T-helper 22 cell (primary cell): ENCODE measurements at places on chromosomes 5 and 9.

GRCh38 chr5:174093123-174093522 is 47.6 kb downstream of the NSG2 start:
- no peak for DNase-seq

DNA sequence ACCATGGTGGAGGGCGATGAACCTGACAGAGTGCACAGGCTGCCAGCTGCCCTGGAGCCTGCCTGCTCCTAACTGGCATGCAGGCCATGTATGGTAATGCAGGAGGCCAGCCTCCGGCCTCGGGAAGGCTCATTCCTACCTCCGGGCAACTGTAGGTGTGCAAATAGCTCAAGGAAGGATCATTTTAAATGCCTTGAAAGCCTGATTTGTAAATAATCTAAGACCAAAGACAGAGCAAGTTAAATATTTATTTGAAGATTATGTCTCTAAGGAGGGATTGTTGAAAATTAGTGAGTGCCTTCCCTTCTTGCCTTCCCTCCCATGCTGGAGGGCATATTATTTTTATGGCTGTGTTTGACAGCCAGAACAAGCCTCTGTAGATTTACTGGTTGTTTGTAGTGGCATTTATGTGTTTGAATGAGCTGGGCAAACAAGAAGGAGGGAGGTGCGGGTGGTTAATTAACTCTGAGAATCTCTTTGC is 285.7 kb upstream of the TUT7 start:
- DNase-seq = no peak

- DNase-seq = no peak
Observed at GRCh38 chr9:32899181-32899580, 102.2 kb downstream of the APTX start.

DNA sequence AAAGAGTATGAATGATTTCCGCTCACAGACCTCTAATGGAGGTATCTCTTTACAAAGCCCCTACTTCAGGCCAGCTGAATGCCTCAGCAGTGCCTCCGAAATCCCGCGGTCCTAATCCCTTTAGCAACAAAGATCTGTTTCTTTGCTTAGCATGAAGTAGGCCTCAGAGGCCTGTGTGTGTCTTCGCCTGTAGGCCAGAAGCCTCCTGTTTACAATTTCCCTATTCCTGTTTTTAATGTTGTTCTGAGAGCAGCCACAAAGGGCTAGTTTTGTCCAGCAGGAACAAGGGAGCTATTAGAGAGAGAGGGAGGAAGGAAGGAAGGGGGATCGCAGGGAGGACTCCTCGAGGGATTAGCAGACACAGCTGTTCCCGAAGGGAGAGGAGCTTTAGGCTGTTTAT is 166.4 kb upstream of the SPRY4 start:
- no peak for DNase-seq

GRCh38 chr5:55577353-55578060 is 42.7 kb upstream of the PLPP1 start:
- no peak for DNase-seq

DNA sequence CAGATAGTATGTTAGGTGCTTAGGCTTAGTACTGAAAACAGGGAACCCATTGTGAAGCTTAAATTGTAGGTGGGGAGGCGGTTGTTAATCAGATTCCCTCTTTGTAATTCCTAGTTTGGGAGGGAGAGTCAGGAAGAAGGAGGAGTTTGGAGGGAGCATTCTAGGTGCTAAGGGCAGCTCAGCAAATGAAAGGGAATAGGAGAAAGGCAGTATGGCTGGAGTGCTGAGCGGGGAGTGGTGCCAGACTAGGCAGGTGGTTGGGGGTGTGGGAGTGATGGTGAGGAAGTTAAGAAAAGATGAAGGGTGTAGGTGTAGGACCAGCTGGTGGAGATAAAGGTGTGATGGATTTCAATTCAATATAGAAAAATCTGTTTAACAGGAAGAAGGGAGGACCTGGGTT is 11.1 kb upstream of the GARNL3 start:
- DNase-seq = no peak

GRCh38 chr9:95230046-95230445 is 87.5 kb downstream of the FANCC start:
- no peak for DNase-seq

DNA sequence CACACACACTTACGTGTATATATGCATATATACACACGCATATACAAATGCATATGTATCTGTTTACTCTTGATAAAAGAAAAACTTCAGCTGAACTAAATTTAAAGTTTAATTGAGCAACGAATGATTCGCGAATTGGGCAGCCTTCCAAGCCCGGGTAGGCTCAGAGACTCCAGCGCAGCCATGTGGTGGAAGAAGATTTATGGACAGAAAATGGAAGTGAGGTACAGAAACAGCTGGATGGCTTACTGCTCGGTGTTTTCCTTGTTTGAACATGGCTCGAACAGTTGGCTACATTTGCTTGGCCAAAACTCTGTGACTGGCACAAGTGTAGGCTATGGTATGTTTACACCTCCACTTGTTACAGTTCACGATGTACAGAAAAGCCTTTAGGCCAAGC is 239.3 kb upstream of the PRDM9 start:
- DNase-seq = no peak

GRCh38 chr5:51382521-51383130 is 622 bp upstream of the ISL1 start:
- no peak for DNase-seq

GRCh38 chr9:136145580-136145979 is 26.9 kb upstream of the TMEM250 start:
- DNase-seq = no peak

DNA sequence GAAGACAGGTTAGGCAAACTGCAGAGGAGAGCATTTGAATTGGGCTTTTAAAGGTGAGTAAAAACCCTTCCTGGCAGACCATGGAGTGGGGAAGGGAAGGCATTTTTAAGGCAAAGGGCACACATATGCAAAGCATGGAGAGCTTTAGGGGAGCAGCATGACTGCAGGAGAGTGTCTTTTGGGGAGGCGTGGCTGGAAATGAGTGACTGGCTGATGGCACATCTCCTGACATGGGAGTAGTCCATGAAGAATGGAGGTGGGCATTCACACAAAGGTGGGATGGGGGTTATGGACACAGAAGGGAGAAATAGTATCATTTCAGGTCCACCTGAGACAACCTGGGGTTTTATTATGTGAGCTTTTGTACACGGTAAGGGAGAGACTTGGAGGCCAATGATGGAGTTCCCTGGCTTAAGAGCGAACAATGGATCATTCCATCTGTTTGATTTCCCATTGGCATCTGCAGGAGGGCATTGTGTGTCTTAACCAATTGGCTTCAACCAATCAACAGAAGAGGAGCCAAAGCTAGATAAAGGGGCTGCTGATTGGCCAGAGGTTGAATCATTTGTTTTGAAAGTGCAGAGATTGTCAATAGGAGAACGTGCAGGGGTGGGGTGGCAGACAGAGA is 2.1 kb downstream of the NSG2 start:
- DNase-seq = no peak

DNA sequence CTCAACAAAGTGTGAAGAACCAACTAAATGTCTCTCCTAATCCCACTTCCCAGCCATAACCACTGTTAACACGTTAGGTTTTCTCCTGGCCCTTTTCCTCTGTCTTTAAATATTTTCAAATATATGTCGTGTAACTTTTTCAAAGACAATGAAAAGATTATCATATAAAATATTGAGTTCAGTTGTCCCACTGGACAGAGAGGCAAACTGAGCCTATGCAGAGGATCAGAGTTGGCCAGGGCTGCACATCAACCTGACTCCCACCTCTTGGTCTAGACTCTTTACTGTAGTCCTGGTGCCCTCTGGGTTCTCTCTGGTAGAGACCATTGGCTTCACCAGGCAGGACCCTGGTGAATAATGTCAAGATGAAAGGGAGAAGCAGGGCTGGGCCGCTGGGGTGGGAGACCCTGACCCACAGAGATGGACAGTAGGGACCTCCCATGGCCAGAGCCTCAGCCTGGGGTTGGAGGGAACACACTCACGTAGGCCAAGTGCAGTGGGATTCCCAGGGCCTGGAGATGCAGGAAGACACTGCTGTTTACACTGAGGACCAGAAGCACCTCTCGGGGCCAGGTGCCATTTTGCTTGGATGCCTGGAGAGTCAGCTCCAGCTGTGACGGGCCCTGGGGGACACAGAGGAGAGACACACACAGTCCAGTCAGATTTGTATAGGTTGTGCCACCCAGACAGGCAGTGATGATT is 25.1 kb downstream of the ENG start:
- no peak for DNase-seq

DNA sequence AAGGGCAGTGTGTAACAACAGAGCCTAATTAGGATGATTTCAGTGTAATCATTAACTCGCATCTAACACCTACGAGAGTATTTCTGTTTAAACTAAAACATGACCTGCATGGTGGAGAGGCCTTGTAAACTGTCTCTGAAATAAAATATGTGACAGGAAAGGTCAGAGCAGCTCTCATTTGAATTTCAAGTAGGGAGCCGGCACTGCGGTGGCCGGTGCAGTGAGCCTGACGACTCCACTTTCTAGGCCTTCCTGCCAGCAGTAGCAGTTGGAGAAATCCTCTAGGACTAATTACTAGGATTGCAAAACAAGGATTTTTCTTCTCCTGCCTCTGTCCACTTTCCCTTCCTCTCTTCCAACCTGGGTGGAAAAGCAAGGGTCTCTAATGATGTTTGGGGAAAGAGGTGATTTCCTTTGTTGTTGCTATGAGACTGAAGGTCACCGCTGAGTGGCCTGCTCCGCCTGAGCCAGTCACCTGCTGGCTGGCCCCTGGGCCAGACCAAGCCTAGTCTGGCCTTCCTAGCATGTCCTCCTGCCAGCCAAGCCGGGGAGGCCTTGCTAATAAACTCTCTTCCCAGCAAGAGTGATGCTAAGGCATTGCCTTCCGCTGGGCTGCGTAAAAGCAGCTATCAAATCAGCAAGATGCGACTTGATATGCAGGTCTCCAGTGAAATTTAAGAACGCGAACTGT is 245.7 kb downstream of the PSAT1 start:
- DNase-seq = no peak

DNA sequence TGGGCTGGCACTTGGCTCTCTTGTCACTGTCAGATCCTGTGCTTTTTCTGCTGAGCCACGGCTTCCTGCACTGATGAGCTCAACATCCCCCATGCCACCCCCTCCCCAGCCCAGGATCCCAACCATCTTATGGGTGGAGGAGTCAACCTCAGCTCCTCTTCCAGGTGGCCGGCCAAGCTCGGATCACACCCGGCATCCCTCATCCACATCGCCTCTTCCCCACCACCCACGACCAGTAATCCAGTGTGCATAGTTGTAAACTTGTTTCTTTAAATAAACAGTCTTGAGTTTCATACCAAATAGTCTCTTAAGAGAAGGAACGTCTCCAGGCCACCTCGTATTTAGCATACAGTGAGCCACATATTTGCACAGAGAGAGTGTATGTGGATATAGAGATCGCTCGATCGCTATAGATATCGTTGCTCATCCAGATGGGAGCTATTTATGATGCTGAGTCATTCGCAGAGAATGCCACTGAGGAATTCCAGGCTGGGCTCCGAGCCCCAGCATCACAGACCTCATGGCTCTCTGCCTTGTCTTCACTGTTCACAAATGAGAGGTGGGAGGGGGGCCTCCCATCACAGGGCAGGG is 61.8 kb upstream of the CPLX2 start:
- no peak for DNase-seq

DNA sequence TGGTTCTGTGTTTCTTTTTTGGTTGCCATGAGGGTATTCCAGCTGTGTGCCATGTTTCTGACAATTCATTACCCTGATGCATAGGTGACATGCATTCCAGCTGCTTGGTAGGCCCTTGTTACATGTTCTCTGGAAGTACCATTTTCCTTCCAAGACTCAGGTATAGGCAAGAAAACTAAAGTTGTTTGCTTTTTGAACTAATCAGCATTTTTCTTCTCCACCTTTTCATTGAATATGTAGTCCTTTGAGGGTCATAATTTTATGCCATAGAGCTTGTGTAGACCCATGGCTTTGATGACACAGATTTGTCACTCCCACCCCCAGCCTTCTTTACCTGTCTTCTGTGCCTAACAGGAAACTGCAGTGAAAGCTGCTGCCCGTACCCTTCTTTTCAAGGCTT is 339.2 kb downstream of the MED10 start:
- no peak for DNase-seq

DNA sequence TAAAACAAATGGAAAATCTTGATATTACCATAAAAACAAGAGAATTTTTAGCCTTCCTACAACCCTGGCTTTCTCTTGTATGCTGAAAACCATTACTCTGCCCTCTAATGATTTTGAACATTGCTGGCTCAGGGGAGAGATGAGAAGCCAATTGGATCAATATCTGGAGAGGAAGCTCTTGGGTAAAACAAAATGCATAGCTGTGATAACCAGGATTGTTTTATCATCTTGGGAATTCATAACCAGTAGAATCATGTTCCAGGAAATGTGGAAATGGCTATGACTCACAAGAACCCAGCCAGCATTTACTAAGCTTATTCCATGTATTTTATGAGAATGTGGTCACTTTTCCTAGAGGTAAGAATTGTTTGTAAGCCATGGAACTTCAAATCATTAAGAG is 51.1 kb upstream of the CTNND2 start:
- DNase-seq = no peak

DNA sequence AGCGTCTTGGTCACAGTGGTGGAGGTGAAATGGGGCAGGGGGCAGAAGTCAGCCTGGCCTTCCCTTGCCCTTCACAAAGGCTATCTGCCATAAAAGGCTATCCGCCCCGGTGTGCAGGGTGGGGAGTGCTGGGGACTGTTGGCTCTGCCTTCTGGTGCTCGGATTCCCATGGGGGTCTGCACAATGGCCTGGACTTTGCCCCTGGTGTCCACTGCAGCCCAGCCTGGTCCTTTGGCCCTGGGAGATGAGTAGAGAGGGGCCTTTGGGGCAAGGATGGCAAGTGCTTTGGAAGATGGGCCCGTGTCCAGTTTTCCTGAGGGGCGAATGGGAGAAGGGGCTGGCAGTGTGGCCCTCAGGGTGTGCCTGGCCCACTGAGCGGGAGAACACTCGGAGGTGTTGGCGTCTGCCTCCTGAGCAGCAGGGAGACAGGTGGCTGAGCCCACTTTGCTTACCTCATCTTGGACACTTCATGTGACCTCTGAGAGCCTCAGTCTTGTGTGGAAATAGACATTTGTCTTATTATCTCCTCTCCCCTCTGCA is 69.9 kb downstream of the HSPA4 start:
- DNase-seq = no peak

DNA sequence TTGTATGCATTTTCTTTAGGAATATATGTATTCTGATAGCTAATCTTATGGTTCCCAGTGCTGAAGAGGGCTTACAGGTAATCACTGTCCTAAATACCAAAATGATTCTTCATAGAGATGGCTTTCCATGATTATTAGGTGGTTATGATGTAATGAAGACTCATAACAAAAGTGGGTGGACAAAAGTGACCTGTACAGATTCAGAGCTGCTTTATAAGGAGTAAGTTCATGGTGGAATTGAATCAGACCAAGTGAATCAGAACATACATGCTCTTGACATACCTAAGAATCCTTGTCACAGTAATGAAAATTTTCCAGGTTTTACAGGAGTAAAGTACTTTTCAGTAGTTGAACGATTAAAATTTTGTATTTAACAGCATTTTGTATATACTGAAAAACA is 105.6 kb downstream of the NIPBL start:
- DNase-seq = no peak

- no peak for DNase-seq
Observed at GRCh38 chr5:132313366-132313765, 19.2 kb downstream of the SLC22A4 start.
